HepG2 (cell line): ENCODE measurements at places on chromosomes 3 and 15.

GRCh38 chr3:10474847-10475246, 30.5 kb downstream of the ATP2B2 start:
- no peak for DNase-seq

DNA sequence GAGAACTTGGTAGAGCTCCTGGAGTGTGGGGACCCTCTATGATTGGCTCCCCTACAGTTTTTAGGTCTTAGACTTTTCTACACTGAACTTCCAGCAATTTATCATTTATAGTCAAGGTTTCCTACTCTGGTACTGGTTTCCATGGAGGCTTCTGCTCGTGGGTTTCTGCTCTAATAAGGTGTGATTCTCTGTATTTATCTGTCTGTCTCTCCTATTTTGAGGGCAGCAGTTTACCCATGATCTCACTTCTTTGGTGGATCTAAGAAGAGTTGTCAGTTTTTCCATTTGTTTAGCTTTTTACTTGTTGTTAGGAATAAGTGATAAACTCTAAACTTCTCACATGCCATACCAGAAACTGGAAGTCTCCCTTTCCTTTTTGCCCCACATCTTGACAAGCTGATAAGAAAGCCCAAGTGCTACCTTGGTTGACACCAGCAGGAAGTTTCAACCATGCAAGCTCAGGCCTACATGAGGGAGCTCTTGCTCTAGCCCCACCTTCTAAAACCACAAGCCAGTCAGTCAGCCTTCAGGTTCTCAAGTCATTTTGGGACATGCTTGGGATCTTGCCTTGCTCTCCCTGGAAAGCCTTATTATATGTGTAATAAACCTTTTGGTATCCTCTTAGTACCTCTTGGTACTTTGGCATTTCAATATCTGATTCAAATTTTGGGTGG, 10.0 kb downstream of the TIMMDC1 start:
- no peak for DNase-seq

DNA sequence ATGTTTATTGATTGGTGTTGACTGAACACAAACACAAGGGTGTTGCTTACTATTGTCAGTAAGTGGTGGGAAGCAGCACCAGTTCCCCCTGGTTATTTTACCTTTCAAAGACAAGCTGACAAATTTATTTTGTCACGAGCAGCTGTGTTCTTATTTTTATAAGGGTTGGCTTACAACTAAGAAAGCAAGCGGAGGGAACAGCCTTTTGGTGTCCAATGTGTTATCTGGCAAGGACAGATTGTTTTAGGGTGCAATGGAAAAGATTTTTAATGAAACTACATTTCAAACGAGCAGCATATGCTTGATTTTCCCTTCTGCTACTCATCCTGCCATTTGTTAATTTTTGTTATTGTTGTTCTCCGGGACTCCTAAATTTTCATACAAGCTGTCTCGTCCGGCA, 920.6 kb upstream of the CFAP20DC start:
- DNase-seq: no peak

- DNase-seq: no peak
These were observed 111.0 kb upstream of the TGFBR2 start for GRCh38 chr3:30495172-30496065.

GRCh38 chr3:138389841-138390581, 41.6 kb downstream of the MRAS start:
- peak; percentile 71 for DNase-seq

- no peak for DNase-seq
These were observed 131.8 kb downstream of the SMAD6 start for GRCh38 chr15:66833803-66834202.

DNA sequence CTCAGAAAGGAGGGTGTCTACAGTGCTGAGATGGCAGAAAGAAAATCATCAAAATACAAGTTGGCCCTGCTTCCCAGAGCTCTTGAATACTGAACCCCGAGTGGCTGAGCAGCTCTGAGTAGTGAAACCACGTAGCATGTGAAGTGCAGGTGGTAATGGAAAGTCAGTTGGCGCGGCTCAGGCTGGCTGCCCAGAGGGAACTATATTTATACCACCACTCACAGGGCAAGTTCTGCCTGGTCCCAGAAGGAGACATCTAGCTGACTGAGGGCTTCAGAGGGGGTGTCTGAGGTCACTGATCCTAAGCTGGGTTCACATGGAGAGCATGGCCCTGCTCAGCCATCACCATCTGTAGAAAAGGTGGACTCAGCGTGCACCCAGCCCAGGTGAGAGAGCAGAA, 129.6 kb upstream of the AGBL1 start:
- DNase-seq: no peak

DNA sequence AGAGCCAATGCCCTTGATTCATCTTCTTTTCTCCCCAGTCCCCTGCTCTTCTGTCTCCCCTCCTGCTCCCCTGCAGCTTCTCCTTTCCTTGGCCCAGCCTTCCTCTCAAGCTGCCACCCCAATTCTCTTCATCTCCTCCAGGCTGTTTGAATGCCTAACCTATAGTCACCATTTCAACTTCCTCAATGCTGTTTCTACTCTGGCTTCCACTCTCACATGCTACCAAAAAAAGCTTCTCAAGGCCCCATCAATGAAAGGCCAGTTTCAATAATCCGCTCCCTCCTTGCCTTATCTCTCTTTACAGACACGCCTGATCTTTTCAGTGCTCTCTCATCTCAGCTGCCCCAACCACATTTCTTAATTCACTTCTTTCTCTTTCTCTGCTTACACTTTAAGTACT, 212.2 kb upstream of the GPR149 start:
- DNase-seq: no peak

DNA sequence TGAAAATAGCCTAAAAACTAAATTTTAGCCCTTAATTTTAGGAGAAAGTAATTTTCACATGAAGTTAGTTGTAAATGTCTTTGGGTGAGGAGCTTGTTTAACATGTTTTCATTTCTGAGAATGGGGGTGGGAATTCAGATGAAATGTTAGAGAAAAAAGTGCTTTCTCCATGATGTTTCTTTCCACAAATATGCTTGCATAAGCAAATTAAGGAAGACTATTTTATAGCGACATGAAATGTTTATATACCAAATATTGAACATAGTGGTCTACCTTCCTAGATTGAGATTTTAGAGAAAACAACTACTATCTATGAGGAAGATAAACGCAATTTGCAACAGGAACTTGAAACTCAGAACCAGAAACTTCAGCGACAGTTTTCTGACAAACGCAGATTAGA, 13.0 kb upstream of the RPLP1 start:
- no peak for DNase-seq

DNA sequence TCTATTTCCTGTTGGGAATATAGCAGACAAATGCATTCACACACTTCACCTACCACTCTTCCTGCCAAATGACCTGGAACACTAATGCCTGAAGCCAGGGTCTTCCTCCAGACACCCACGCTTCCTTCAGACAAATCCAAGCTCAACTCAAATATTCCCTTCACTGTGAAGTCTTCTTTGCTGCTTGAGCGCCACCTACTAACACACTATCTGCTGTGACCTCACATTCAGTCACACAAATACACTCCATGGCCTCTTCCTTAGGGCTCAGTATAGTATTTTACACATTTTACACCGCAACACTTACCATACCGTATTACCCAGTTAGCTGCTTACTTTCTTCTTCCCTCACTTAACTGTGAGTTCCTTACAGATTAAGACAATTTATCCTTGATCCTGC, 149.4 kb downstream of the SHOX2 start:
- DNase-seq: no peak

- no peak for DNase-seq
These were observed 49.4 kb downstream of the DPH6 start for GRCh38 chr15:35496585-35496984.

DNA sequence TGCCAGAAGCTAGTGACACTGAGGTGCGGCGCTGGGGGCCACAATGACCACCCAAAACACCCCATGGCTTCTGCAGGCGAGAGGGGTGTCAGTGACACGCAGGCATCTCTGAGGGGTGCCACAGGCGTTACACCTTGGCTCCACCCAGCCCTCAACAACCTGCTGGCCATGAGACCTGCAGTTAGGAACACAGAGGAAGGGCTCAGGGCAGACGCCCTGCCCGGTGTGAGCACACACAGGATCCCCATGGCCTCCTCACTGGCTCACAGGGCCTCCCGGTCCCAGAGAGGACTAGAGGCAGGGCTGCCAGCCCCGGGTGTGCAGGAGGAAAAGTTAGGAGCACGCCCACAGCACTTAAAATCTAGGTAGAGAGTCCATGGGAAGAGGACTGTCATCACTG, 35.1 kb downstream of the CYFIP1 start:
- DNase-seq: no peak
